ENCODE measurements at places on chromosomes 13 and 19. TPM values are rescaled to one million over a fixed set of nuclear protein-coding genes. Genes with fewer than 3 reads are reported as not detected.

DNA sequence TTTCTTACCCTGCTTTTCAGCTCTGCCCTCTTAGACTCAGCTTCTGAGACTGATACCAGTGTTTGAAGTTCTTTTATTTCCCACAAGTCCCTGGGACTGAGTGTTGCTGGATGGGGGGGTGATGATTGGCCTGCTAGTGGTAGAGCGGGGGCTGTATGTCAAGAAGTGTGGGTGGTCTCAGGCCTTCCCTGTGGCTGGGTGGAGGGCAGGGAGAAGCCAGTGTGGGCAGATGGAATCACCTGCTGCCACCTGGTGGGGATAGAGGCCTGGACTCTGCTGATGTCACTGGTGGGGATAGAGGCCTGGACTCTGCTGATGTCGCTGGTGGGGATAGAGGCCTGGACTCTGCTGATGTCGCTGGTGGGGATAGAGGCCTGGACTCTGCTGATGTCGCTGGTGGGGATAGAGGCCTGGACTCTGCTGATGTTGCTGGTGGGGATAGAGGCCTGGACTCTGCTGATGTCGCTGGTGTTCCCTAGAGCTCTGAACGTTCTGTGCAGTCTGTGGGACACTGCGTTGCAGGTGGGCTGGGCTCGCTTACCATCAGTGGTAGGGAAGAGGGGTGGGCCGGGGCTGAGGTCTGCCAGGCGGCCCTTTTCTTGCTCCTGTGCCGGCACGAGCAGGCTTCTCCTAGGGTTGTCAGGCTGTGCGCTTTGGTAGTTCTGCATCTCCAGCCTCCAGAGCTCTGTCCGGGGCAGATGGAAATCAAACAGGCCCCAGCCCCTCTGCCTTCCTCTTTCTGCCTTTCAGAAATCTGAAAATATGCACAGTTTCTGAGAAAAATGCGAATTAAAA is 101.3 kb downstream of the ARHGEF7 start:
- peak; percentile 47 for DNase-seq

GRCh38 chr19:43784981-43785808 is 4.4 kb upstream of the KCNN4 start:
- DNase-seq, result peak; percentile 86

GRCh38 chr19:20237773-20238623 is 71.0 kb downstream of the ZNF486 start:
- DNase-seq, result peak; percentile 97

DNA sequence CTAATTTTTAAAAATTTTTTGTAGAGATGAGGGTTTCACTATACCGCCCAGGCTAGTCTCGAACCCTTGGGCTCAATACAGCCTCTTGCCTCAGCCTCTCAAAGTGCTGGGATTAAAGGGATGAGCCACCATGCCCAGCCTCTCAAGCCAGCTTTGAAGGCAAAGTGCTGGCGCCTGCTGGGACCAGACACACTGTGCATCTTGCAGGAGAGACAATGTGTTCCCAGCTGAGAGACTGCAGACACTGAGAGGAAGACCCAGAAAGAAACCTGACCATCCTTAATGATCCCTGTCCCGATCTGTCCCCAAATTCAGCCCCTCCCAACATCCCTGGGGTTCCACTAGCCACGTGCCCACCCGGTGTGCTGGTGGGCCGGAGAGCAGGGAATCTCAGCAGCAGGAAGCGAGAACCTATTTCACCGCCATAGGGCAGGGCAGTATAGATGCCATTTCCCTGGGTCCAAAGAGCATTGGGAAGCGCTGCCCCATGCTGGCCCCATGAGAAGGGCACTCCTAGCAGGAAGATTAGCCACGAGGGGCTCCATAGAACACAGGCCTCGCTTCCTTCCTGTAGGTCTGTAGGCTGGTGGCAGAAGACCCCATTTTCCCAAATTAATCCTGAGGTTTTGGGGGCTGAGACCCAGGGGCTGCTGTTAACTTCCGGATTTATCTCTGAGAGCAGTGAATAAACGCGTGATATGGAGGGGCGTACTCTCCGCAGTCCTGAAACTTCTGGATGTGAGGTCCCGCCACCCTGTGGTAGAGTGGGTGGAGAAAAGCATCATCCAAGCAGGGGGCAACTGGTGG is 968 bp downstream of the RAVER1 start:
- DNase-seq, result no peak

DNA sequence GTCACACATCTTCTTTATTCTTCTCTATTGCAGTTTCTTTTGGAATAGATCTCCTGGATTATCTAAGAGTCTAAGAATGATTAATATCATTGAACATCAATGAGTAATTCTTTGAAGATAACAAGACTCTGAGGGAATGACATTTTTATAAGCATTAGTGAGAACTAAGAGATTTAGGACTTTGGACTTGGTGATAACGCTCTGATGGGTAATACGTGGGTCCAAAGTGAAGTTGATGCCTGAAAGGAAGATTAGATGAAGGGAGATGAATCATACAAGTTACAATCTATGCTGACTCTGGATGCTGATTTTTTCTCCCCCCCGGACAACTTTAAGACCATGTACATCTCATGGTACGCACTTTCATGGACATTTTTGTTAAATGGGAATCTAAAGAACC is 364.5 kb downstream of the GPC5 start:
- DNase-seq, result no peak

DNA sequence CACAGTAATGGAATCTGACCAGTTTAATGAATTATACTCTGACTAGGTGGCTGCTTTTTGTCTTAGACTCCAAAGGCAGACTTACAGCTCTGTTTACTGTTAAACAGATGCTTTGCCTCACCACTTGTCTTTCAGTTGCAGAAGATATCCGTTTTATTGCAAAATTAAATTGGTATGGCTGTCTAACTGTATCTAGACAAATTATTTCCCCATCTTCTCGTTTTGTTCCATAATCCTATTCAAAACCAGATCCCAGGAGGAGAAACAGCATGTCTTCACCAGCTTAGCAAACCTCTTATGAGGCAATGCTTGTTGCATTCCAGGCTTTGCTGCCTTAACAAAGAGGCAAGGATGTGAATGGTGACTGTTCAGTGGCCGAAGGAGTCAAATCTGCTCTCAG is 215.6 kb downstream of the TDRD3 start:
- DNase-seq, result no peak

DNA sequence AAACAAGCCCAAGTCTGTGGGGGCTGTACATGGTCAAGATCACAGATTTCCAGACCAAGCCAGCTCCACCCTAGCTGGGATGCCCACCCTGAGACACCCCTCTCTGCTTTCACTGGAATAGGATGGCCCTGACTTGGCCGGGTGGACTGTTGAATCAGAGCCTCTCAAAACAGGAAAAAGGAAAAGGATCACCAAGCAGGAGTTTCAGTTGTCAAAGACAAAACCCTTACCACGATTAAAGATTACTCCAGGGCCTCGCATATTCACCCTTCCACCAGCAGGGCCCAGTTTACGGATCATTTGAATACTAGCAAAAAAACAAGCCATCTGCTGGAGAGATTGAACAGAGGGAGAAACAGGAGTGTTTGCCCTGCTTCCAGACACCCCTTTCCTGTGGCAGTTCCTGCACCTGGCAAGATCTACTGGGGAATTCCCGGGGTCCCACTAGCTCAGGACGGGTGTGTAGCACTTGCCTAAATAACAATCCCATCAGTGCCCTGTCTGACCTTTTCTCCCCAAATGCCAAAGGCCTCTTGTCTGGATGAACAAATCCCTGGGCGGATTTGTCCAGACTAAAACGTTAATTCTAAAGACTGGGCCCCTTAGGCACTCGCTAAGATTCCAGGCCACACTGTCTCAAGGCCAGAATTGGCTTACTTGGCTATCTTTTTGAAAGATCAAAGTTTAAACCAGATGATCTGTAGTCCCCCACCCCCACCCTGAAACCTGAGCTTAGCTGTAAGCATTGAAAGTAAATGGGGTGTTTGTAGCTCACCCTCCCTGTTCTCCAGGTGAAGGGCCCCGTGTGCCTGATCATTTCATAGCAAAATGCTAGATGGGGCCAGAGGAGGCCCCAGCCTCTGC is 38.4 kb downstream of the ACTN4 start:
- no peak for DNase-seq

DNA sequence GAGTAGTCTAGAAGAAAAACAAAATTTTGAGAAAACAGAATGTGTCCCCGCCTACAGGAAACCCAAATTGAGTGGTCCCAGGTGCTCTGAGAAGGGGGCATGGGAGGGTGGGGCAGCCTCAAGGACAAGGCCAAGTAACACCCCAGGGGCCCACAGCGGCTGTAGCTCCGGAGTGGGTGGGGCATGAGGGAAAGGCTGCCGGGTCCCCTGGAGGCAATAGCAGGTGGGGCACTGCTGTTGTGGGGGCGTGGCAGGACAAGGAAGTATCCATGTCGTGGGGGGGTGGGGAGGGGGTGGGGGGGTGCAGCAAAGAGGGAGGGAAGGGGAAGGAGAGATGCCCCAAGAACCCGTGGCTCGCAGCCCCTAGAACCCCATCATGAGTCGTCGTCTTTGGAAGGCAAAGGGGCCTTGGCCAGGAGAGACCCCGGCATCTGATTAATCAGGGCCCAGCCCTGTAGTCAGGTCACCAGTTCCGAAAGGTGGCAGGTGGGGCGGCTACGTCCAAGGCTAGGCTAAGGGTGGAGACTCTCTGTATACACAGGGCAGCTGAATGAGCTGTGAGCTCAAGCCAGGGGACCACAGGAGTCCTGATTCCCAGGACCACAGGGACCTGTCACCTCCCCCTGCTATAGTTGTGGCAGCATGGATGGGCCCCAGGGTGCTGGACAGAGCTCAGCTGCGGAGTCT is 7.5 kb upstream of the ISYNA1 start:
- DNase-seq, result no peak

- DNase-seq, result no peak
Measured at GRCh38 chr13:39527961-39528660, 74.9 kb downstream of the LHFPL6 start.

- no peak for DNase-seq
Measured at GRCh38 chr19:31119951-31120690, 229.1 kb downstream of the TSHZ3 start.

GRCh38 chr19:11020982-11021759 is 60.3 kb downstream of the SMARCA4 start:
- no peak for DNase-seq

GRCh38 chr13:50664951-50665350 is 178.5 kb downstream of the DLEU7 start:
- DNase-seq, result no peak

GRCh38 chr13:77832339-77833100 is 86.1 kb downstream of the EDNRB start:
- no peak for DNase-seq

DNA sequence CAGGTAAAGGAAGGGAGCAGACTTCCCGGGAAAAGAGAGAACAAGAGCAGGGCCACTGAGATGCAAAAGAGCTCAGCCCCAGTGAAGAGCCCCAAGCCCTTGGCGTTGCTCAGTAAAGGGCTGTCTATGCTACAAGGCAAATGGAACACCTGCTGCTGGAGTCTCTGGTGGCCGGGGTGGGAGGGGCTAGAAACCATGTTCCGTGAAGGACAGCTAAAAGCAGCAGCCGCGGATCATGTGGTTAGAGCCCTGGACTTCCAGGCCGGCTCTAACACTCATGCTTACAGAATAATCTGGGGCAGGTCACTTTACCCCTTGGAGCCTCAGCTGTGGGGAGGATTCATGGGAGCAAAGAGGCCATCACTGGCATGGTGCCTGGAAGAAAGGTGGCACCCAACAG is 17.8 kb downstream of the POU2F2 start:
- DNase-seq, result peak; percentile 96

- DNase-seq, result no peak
Measured at GRCh38 chr19:52741951-52742485, 7.2 kb upstream of the ZNF611 start.

DNA sequence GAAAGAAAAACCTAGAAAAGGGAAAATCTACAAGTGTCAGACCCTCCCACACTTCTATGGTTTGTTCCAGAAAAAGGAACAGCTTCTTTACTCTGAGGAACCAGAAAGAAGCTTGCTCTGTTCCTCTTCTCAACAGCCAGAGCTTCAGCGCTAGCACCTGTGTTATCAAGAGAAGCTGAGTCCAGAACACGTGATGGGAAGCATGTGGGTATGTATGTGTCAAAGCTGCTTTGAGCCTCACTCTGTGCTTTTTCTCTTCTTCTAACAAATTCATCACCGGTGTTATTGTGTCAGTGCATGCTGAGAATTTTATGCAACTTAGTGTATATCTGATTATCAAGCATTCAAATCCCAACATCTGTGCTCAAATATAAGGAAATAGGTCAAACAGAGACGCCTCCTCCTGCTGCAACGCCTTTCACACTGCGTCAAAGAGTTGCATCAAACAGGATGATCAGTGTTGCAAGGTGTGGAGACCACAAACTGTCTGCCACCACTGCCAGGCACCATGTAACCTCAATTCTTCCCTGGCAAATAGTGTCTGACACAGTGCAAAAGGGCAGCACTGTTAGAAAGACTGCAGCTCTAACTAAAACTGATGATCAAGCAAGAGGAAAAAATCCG is 83.9 kb downstream of the LRRC63 start:
- DNase-seq, result peak; percentile 69

DNA sequence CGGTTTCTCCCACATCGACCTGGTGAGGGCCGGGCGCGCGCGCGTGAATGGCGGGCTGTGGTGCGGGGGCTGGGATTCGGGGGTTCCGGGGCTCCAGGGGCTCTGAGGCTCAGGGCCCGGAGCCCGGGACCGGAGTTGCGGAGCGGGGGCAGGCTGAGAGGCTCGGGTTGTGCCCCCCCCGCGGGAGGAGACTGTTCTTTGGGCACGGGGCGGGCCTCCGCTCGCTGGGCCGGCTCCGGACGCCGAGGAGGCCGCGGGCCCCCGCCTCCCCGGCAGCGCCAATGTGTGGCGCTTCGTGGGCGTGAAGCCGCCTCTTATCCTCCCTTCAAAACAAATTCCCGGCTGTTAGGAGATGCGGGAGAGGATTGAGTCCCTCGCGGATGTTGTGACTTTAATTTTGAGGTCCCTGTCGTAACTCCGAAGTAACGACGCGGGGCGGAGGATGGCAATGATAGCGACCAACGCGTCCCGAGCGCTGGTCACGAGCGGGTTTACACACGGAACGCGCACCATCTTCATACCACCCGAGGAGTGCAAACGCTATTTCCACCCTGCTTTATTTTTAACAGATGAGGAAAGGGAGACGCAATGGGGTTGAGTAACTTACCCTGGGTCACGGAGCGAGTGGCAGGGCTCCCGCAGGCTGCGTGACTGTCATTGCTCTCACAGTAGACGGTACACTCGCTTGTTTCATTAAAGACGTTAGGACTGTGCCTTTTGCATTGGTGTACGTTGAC is 536 bp downstream of the UBA2 start:
- DNase-seq, result peak; percentile 43

Gene RFX1
- 17.4 TPM for total RNA-seq

Gene BRME1
- total RNA-seq, result 7.2 TPM

Gene PEG3
- not detected for total RNA-seq

Gene TNFAIP8L1
- 24.3 TPM for total RNA-seq

Gene MAN2B1
- 88.2 TPM for total RNA-seq

Gene ZNF667
- total RNA-seq, result not detected

Gene IL4I1
- total RNA-seq, result 1.7 TPM

Gene KLK2
- total RNA-seq, result not detected

Gene THSD8
- 42.7 TPM for total RNA-seq

Gene GAPDHS
- total RNA-seq, result not detected

Gene RASL11A
- total RNA-seq, result 1.4 TPM

Gene ZNF66
- 39.6 TPM for total RNA-seq

Gene MYO1F
- 14.9 TPM for total RNA-seq

Gene ALOX5AP
- total RNA-seq, result 90.9 TPM
